ENCODE measurements at places on chromosomes 7 and 10.

DNA sequence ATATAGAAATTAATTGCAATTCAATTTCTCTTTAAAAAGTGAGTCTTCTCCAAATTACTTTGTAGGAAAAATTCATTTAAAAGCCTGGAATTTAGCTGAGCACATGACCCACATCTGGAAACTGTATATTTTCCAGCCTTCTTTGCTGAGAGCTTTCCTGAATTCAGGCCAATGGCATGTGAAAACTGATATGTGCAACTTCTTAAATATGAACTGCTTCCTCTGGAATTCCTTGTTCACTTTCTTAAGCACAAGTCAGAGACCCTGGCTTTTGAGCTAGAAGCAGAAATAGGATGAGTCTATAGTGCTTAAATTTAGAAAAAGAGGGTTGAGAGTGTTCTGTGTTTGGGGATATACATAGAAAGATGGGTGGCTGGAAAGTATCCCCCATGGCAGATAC is 365.1 kb upstream of the MTPN start:
- no peak for DNase-seq

DNA sequence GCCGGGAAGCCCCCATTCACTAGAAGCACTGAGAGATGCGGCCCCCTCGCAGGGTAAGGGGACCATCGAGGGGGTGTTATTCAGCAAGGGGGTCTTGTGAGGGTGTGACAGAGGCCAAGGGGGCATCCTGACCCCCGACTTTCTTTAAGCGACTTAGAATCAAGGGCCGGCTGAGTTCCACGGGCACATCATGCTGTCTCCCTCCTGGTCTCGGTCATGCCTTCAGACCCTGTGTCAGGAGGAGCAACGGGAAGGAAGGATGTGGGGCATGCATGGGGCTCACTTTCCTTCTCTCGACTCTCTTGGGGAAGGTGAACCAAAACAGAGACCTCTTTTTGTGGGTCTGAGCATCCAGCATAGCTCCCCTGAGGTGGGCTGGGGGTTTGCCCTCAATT is 2.5 kb downstream of the ACSL5 start:
- no peak for DNase-seq

- DNase-seq, result peak; percentile 27
Measured at GRCh38 chr7:1642291-1642731, 27.8 kb upstream of the ELFN1 start.

DNA sequence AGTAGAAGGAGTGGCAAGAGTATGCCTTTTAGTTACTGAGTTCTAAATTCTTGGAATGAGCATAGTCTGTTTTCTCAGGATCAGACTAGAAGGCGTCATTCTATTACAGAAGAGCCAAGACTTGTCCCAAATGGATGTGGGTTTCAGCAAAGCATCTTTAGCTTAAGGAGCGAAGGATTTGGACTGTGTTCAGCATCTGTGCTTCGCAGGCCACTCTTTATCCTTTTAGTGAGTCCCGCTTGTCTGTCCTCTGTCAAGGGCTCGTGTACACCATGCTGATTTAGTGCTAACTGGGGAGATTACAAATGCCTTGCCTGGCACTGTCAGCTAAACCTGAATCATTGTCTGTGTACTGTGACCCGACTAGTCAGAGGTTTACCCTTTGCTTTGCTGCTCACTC is 465.7 kb downstream of the AUTS2 start:
- DNase-seq, result no peak

DNA sequence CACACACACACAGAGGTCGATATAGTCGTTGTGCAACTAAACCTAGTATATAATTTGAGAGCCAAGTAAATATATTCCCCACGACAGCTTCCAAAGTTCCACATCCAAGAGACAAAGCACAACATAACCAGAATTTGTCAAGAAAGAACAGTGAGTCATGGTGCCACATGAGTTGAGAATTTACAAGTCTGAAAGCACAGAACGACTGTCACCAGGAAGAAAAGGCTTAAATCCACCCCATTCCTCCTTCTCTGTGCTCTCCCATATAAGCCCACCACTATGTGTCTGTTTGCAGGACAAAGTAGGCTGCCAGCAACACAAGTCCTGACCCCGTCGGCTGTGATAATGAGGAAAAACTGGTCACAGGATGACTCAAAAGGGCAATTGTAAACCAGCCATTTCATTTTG is 32.8 kb downstream of the GSAP start:
- DNase-seq, result no peak

GRCh38 chr10:105674448-105674847 is 1033.4 kb downstream of the SORCS3 start:
- no peak for DNase-seq

GRCh38 chr10:31000071-31000782 is 31.4 kb downstream of the ZNF438 start:
- no peak for DNase-seq

DNA sequence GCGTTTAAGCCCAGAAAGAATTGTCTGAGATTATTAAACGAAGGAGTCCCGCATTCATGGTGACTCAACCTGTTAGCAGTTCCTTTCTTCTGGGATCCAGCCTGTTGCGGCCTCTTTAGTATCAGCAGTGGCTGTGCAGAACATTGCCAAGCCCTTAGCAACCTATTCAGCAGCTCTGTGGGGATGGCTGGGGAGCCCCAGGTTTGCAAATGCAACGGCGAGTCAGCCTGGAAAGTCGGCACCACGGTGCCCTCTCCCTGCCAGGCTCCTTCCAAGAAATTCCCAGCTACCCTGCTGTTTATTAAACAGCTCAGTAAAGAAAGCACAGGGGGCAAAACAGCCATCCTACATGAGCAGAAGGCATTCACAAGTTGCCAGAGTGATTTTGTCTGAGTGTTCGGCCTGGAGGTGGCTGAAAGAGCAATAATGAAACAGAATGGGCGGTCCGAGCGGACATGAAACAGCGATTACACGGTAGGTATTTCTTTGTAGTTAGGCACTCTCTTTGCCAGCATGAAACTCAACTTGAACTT is 198.3 kb downstream of the BAMBI start:
- DNase-seq, result no peak

DNA sequence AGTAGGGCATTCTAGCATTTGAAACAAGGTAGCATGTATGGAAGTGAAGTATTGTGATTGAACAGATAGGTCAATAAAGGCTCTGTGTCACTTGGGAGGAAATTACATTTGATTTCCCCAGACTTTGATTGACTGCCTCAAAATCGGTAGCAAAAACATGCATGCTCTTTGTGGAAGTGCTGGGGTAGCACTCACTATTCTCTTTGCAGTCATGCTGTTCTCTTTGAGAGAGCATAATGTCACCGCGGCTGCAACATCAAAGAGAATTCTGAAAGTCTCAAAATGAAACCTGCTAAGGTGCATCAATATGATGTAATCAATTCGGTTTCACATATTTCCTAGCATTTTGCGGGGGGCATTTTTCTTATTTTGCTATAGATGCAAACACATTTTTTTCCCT is 64.2 kb downstream of the ARMC3 start:
- DNase-seq, result no peak

GRCh38 chr7:144819566-144819965 is 16.3 kb downstream of the TPK1 start:
- no peak for DNase-seq

DNA sequence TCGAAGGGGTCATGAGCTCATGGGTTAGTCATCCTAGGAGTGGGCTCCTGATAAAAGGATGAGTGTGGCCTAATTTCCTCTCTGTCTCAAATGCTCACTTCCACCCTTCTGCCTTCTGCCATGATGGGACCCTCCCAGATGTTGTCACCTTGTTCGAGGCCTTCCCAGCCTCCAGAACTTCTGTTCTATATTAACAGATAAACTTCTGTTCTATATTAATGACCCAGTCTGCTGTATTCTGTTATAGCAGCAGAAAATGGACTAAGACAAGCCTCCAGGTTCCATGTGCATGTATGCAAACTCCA is 583.2 kb downstream of the GLRX3 start:
- no peak for DNase-seq

DNA sequence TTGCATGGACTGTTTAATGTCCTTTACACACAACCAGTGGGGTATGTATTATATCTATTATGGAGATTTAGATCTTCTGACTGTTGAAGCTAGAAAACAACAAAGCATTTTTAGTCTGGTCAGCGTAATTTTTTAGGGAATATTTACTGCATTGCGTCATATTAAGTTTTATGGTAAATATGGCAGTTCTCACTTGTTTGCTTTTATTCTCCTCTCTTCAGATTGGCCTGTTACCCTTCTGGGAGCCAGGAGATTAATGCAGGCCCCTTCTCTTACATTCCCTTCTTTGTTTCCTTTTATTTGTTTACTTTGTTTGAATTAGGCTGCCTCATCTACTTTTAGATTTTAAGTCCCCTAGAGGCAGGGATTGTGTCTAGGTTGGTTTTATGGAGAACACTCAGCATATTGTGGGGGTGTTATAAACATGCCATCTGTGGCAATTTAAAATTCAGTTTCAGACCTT is 13.8 kb downstream of the UBE2D1 start:
- no peak for DNase-seq

DNA sequence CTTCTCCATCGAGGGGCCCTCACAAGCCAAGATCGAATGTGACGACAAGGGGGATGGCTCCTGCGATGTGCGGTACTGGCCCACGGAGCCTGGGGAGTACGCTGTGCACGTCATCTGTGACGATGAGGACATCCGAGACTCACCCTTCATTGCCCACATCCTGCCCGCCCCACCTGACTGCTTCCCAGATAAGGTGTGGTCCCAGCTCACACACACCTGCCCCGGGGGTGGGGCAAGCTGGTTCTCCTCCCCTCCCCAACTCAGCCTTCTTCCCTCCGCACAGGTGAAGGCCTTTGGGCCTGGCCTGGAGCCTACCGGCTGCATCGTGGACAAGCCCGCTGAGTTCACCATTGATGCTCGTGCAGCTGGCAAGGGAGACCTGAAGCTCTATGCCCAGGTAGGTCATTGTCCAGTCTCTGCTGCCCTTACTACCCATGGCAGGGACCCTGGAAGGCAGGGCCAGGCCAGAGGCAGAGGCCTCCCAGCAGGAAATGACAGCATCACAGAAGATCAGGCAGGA is 11.0 kb downstream of the FLNC start:
- DNase-seq, result no peak

DNA sequence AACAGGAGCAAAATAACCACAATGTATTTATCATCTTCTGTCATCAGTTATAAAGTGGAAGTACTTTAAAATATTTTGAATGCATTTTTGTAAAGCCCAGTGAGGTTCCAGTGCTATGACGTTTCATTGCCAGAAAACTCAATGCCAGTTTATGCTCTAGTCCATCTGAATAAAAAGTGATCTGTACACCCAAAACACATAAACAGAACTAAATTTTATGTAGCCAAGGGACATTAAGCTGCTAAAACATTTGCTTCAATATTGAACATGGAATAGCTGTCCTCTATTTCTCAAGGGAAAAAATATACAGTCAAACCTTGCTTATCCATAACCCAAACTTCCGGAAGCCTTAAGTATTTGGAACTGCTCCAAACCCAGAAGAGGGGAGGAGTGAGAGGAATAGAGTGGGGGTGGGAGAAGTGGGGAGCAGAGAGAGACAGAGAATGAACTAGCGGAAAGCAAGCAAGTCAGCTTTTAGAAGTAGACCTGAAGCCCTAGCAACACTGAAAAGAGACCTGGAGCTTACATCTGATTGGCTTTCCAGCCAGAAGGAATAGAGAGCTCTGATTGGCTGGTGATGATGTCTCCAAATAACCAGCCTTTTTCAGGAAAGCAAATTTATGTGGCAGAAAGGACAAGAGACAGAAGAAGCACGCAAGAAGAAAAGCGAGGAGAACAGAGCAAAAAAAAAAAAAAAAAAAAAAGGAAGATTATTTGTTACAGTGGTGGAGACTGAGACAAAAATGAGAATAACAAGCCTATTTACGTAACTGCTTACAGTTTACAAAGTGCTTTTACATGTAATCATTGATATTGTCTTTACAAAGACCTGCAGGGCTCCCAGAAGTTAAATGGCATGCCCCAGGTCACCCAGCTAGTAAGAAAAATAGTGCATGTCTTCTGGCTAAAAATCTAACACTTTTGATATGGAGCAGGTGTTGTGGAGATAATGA is 196.0 kb downstream of the RNLS start:
- DNase-seq, result peak; percentile 20

DNA sequence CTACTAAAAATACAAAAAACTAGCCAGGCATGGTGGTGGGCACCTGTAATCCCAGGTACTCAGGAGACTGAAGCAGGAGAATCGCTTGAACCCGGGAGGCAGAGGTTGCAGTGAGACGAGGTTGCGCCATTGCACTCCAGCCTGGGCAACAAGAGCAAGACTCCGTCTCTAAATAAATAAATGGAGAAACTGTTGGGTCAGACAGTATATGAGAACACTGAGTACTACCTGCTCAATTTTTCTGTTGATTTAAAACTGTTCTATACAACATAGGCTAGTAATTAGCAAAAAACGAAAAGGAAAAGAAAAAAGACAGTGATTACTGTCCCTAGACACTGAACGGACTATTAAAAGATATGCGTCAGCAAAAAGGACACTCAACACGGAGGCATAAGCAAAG is 26.7 kb downstream of the GFRA1 start:
- no peak for DNase-seq

GRCh38 chr7:119197172-119197876 is 972.8 kb downstream of the ANKRD7 start:
- peak; percentile 10 for DNase-seq

GRCh38 chr7:30980751-30981150 is 17.0 kb downstream of the GHRHR start:
- DNase-seq, result no peak

- no peak for DNase-seq
Measured at GRCh38 chr7:99016196-99016595, 127.7 kb downstream of the SMURF1 start.

GRCh38 chr7:155209478-155210319 is 88.0 kb upstream of the INSIG1 start:
- no peak for DNase-seq

GRCh38 chr7:75818472-75818871 is 4.9 kb upstream of the CCL24 start:
- DNase-seq, result no peak

DNA sequence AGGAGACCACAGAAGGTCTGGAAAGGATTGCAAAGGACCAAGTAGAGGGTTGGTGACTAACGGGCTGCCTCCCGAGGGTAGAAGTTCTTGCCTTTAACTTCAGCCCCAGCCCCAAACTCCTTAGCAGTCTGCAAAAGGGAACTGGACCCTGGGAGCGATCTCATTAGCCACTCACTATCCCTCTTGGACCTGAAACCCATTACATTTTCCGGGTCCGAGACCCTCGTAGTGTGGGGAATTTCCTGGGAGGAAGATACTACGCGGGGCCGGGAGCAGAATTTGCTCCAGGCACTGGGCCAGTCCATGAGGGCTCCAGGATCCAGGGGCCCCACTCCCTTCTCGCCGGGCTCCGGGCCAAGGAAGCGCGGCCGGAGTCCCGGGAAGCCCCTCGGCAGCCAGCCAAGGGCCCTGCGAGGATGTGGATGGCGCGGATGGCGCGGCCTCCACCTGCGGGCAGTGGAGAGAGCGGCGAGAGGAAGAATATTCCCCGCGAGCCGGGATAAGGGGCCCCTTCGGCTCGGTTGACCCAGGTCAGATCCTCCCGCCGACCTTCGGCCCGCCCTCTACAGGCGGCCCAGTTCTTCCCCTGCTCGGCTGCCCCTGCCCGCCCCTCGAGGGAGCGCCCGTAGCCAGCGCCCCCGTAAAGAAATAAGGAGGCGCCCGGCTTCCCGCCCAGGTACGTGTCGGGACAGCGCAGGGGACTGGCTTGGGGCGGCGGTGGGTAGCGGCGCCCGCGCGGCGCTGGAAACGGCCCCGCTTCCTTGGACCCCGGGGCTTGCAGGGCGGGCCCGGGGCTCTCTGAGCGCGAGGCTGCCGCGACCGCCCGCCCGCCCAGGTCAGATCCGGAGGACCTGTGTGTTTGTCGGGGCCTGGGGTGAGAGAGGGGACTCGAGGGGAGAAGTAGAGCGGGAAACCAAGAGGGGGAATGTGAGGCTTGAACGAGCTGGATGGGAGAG is at the start of gene MYO3A:
Gene MYO3A (plus strand): TSS at position 577 of the 956 bp plus-strand sequence. CDS start 17,882 bp downstream, outside the sequence.
- DNase-seq, result peak; percentile 61

Measured in D341Med (cell line).